ENCODE measurements at places on chromosomes 16 and 17. TPM values are rescaled to one million over a fixed set of nuclear protein-coding genes. Genes with fewer than 3 reads are reported as not detected.

GRCh38 chr17:1001640-1002411 is 4.9 kb downstream of the TIMM22 start:
- DNase-seq = no peak
- peaks cover 12% of the 10 kb centered on the region for H3K27me3 ChIP-seq

DNA sequence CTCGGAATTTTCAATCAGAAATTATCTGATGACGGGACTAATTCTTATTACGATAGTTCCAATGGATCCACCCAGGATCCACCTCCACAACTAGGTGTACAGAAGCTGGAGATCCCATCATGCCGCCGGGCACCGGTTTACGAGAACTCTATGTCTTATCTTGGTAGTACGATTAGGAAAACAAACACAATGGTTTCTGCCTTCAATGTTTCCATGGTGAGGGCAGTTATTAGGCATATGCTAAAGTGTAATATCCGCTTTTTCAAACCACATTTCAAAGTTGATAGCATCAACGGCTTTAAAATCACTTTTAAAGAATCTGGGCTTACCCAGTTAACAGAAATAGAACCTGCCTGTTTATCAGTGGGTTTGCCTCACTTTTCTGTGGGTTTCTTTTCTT is 705.7 kb downstream of the MAF start:
- peaks cover 3% of the 10 kb centered on the region for H3K36me3 ChIP-seq
- DNase-seq = no peak
- H3K27me3 ChIP-seq = peaks cover 3% of the 10 kb centered on the region
- peaks cover 14% of the 10 kb centered on the region for H3K4me1 ChIP-seq

DNA sequence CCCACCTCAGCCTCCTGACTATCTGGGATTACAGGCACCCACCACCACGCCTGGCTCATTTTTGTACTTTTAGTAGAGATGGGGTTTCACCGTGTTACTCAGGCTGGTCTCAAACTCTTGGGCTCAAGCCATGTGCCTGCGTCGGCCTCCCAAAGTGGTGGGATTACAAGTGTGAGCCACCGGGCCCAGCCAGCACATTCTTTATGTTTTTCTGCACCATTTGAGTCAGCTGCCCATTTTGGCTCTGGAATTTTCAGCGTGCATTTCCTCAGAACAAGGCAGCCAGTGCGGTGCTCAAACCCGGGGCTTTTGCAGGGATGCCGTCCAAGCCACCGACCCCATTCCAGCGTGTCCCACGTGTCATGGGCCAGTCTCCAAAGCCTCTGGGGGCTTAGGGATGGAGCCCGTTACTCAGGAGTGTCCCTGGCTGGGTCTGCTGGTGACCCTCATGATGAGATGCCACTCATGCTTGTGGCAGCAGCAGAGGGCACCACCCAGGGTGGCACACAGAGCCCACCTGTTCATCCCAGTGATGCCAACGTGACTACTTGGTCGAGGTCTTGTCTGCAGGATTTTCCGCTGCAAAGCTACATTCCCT is 3.7 kb upstream of the RAB40C start:
- no peak overlapping the region for H3K4me3 ChIP-seq
- H3K27ac ChIP-seq = no peak overlapping the region
- H3K4me1 ChIP-seq = peaks cover 18% of the 10 kb centered on the region
- H3K36me3 ChIP-seq = no peaks in the 10 kb centered on the region

DNA sequence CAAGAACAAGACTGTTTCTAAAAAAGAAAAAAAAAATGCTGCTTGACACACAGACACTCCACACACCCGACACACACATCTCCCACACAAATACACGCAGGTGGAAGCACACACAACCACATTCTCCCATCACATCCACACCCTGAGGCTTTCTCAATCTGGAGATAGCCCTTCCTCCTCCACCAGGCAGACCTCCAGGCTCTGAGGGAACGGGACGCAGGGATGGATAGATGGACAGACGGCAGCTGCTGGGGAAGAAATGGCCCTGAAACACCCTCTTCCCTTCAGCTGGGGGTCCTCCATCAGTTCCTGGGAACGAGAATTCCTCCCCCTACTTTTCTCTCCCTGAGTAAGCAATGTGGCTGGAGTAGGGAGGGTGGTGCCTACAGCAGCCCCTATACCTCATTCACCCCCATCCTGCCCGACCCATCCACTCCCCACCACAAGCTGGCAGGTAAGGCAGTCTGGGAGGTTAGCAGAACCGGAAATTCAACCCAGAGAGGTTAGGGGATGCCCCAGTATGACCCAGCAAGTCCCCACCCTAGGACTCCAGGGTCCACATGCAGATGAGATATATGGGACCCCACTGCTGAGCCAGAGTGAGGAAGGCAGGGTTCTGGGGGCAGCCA is 4.1 kb upstream of the LITAFD start:
- peaks cover 5% of the 10 kb centered on the region for H3K27me3 ChIP-seq
- H3K4me3 ChIP-seq = no peak overlapping the region
- H3K36me3 ChIP-seq = no peaks in the 10 kb centered on the region
- DNase-seq = no peak
- H3K4me1 ChIP-seq = peaks cover 12% of the 10 kb centered on the region
- no peak overlapping the region for H3K27ac ChIP-seq

- H3K4me1 ChIP-seq = peaks cover 48% of the 10 kb centered on the region
- peak overlapping the region; percentile 71 for H3K4me3 ChIP-seq
- H3K36me3 ChIP-seq = no peaks in the 10 kb centered on the region
- peak; percentile 80 for DNase-seq
- H3K27me3 ChIP-seq = peaks cover 1% of the 10 kb centered on the region
Observed at GRCh38 chr17:35160354-35161201, 13.0 kb downstream of the UNC45B start.

DNA sequence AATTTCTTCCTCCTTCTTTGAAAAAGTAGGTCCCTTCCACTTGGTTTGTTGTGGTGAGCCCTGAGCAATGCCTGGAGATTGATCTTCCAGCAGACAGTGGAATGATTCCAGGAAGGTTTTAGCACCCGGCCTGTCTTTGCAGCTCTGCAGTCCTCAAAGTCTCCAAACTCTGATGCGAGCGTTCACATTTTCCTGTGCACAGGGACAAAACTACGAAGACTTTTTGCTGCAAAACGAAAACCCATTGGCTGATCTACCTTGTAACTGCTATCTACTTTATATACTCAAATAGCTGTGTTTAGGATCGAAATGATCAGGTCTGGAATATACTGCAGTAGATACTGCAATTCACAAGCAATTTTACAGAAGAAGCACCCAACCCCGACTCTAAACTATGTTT is 21.7 kb downstream of the G6PC1 start:
- H3K27ac ChIP-seq = no peak overlapping the region
- DNase-seq = no peak
- peaks cover 6% of the 10 kb centered on the region for H3K27me3 ChIP-seq

GRCh38 chr16:4920826-4921225 is 16.1 kb downstream of the PPL start:
- H3K4me1 ChIP-seq = no peaks in the 10 kb centered on the region
- no peak overlapping the region for H3K27ac ChIP-seq
- H3K27me3 ChIP-seq = peaks cover 6% of the 10 kb centered on the region
- no peak for DNase-seq

DNA sequence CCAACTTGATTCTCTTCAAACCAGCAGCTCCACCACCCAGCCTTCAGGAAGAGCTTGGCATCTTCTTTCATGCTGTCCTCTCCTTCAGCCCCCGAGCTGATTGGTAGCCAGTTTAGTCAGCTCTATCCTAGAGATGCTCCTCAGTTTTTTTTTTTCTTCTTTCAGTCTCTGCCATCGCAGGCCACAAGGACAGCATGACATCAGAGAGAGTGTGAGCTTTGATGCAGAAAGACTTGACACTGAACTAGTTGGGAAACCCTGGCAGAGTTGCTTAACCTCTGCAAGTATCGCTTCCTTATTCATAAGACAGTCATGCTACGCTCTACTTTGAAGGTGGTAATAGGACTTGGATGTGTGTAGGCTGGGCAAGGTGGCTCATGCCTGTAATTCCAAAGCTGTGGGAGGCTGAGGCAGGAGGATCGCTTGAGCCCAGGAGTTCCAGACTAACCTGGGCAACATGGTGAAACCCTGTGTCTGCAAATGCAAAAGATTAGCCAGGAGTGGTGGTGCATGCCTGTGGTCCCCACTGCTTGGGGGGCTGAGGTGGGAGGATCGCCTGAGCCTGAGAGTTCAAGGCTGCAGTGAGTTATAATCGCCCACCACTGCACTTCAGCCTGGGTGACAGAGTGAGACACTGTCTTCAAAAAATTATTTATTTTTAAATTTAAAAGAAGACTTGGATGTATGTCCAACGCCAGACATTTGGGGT is 2.6 kb downstream of the CD300LB start:
- peaks cover 33% of the 10 kb centered on the region for H3K4me1 ChIP-seq
- no peaks in the 10 kb centered on the region for H3K36me3 ChIP-seq
- peaks cover 5% of the 10 kb centered on the region for H3K27me3 ChIP-seq
- no peak overlapping the region for H3K27ac ChIP-seq
- no peak for DNase-seq

- no peaks in the 10 kb centered on the region for H3K36me3 ChIP-seq
- no peaks in the 10 kb centered on the region for H3K27me3 ChIP-seq
- no peak for DNase-seq
Observed at GRCh38 chr16:25011891-25012514, 3.2 kb downstream of the ARHGAP17 start.

DNA sequence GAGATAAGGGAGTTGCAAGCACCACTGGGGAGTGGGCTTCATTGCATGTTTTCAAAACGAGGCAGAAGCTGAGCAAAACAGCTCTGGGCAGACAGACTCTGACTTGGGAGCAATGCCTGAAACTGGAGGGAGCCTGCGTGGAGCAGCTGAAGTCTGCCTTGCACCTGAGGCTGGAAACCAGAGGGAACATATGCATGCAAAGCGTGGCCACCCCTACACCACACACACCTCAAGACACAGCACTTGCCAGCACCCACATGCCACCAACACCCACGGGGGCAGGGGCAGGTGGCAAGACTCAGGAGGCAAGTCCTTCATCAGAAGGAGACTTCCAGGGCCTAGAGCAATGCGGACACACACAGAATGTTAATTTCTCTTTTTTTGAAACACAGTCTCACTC is 45.8 kb downstream of the COTL1 start:
- no peak overlapping the region for H3K27ac ChIP-seq
- H3K4me3 ChIP-seq = peak overlapping the region; percentile 30
- peak; percentile 51 for DNase-seq
- H3K4me1 ChIP-seq = peaks cover 17% of the 10 kb centered on the region
- H3K27me3 ChIP-seq = peaks cover 10% of the 10 kb centered on the region

- H3K27me3 ChIP-seq = peaks cover 1% of the 10 kb centered on the region
- no peaks in the 10 kb centered on the region for H3K4me1 ChIP-seq
- H3K36me3 ChIP-seq = no peaks in the 10 kb centered on the region
- no peak overlapping the region for H3K4me3 ChIP-seq
- no peak overlapping the region for H3K27ac ChIP-seq
Observed at GRCh38 chr17:36857698-36858097, 79.6 kb upstream of the LHX1 start.

- no peak for DNase-seq
- no peaks in the 10 kb centered on the region for H3K36me3 ChIP-seq
- H3K4me3 ChIP-seq = no peak overlapping the region
- peaks cover 15% of the 10 kb centered on the region for H3K4me1 ChIP-seq
- H3K27ac ChIP-seq = no peak overlapping the region
Observed at GRCh38 chr17:73166731-73167581, 2.1 kb downstream of the SSTR2 start.

DNA sequence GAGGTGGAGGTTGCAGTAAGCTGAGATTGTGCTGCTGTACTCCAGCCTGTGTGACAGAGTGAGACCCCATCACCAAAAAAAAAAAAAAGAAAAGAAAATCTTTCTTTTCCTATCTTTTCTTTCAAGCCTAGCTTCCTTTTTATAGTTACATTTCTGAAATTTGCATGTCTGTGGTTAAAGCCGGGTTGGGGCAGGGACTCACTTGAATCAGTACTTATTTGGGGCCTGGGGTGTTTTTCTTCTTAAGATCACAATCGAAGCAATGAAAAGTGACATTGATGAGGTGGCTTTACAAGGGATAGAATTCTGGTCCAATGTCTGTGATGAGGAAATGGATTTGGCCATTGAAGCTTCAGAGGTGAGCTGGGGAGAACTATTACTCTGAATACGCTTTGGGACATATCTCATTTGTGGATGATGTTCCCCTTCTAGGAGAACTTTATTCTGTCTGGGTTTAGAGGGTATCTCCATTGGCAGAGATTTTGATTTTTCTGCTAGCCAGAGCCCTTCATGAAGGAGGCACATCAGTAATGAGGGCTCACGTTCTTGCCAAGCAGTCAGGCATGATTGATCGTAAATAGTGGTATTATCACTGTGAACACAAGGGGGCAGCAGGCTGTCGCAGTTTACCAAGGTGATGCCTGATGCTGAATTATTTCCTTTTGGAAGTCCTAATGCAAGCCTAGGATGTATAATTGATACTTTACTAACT is 14.3 kb downstream of the KPNB1 start:
- H3K36me3 ChIP-seq = peaks cover 29% of the 10 kb centered on the region
- DNase-seq = peak; percentile 62
- H3K27me3 ChIP-seq = no peaks in the 10 kb centered on the region
- no peak overlapping the region for H3K4me3 ChIP-seq
- H3K27ac ChIP-seq = peak overlapping the region; percentile 64

DNA sequence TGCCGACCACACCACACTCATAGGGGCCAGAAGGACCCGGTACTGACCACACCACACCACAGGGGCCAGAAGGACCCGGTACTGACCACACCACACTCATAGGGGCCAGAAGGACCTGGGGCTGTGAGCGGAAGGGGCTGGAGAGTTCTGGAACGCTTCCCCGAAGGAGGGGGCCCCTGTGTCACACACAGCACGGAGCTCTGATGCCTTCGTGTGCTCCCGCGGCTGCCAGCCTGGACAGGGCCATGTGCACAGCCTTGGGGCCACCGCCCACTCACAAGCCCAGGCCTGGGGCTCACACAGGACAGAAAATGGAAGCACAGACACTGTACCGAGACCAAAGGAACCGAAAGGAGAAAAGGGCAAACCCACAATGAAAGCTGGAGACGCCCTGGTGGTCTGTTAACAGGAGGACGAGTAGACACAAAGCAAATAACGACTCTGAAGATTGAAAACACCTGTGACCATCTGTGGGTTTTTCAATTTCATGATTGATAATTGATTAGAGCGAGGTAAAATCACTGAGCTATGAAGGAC is 106.5 kb upstream of the METRNL start:
- H3K27me3 ChIP-seq = no peaks in the 10 kb centered on the region
- no peaks in the 10 kb centered on the region for H3K4me1 ChIP-seq
- no peak for DNase-seq
- H3K27ac ChIP-seq = no peak overlapping the region
- no peaks in the 10 kb centered on the region for H3K36me3 ChIP-seq

- H3K27me3 ChIP-seq = peaks cover 5% of the 10 kb centered on the region
- no peaks in the 10 kb centered on the region for H3K4me1 ChIP-seq
- H3K36me3 ChIP-seq = no peaks in the 10 kb centered on the region
- DNase-seq = no peak
Observed at GRCh38 chr17:12898110-12898509, 108.8 kb downstream of the ARHGAP44 start.

GRCh38 chr16:531494-532125 is 4.1 kb downstream of the CAPN15 start:
- DNase-seq = no peak
- peak overlapping the region; percentile 97 for H3K27ac ChIP-seq
- peak overlapping the region; percentile 36 for H3K4me3 ChIP-seq
- peaks cover 32% of the 10 kb centered on the region for H3K4me1 ChIP-seq

Gene TMEM204
- 41.0 TPM for polyA plus RNA-seq

Gene CBX8
- polyA plus RNA-seq = 1.4 TPM

Gene ABCA9
- polyA plus RNA-seq = 0.47 TPM

Gene IL32
- 944 TPM for polyA plus RNA-seq

Gene KRTAP4-6
- polyA plus RNA-seq = not detected

Gene KRT39
- polyA plus RNA-seq = not detected

Gene NR1D1
- 2.8 TPM for polyA plus RNA-seq

Gene PRM1
- not detected for polyA plus RNA-seq

Gene KIF2B
- polyA plus RNA-seq = not detected

All from immature natural killer cell (primary cell).